GM23248 (cell line): ENCODE measurements at places on chromosomes 11 and 22.

DNA sequence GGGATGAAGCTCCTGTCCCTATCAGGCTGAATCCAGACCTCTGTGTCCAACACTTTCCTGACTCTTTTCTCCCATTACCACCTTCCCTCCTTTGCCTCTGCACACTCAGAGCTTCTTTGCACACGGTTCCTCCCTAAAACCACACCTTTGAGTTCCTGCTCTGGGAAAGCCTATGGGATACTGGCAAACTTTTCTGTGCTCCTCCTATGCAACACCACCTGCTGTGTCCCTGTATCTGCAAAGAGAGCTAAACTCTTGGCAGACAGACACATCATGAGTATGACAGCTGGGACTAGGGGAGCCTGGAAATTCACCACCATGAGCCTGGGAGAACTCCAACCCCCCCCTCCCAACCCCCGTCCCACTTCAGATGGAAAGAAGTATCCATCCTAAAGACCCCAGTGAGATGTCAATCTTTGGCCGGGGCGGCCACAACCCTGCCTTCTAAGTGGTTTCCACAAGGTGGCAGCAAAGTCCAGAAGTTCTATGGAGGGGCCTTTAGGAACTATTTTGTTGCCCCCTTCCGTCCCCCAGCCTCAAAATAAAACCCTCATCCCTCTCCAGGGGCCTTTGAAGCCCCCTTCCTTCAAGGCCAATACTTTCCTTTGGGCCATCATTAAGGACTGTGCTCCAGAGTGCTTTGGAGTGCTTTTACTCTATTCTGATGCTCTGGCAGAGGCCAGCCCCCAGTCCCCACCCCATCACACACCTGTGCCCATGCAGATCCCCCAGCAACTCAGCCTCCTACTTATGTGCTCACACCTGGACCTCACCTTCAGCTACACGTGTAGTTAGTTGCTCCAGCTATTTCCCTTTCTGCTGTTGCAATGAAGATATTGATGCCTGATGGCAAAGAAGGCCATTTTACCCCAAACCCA lies 19.4 kb downstream of the HTR3A start:
- DNase-seq = peak; percentile 27

GRCh38 chr11:58579192-58580129 lies 598 bp downstream of the ZFP91 start:
- DNase-seq = peak; percentile 96

DNA sequence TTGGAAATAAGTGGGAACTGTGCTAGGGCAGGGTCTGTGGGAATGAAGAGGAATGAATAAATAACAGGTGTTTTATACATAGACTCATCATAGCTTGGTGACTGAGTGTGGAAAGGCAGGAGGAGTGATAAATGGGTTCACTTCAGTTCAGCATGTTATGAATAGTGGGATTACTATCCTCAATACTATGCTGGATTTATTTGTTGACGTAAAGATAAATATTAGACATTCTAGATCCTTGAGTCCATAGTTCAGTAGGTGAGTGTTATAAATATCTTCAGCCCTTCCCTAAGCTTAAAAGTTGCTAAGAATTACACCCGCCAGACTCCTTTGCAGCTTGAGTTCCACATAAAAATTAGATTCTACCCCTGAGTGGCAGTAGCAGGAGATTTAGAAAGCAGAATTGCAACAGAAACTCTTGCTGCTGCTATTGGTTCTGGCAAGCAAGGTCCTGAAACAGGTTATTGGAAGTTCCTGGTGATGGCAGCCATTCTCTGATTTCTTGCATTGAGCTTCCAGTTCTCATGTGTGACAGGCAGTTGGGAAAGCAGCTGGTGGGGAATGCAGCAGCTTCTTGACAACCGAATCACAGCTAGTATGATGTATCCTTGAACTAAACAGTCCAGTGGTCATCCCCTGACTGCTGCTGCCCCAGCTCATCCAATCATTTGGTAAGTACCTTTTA lies 1558.9 kb downstream of the FAM181B start:
- DNase-seq = no peak

DNA sequence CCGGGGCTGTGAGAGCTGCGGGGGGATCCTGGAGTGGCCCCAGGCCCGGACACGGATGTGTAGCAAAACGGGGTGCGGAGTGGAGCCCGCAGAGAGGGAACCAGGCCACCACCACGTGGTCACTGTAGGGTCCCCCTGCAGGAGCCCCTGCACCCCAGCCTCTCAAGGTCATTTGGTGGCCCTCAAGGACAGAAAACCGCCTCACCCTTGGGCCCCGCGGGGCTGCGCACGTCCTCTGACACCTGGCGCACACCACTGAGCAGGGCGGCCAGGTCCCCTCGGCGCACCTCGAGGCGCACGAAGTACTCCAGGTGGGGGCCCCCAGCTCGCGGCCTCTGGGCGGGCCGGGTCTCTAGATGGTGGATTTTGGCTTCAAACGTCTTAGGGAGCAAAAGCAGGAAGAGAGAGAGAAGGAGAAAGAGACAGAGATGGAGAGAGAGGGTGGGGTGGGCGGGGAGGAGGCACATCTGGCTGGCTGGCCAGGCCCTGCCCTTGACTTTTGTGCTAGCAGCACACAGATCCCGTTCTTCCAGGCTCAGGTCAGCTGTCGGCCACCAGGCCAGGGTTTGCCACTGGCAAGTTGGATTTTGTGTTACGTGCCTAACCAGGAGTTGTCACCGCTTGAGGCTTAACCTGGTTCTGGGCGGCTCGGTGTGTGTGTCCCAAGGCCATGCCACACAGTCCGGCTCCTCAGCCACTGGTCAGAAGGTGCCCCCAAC lies 3.2 kb downstream of the TH start:
- no peak for DNase-seq
